ENCODE measurements at places on chromosomes 16 and 17.

- DNase-seq: no peak
Observed at GRCh38 chr16:78228704-78229103, 129.2 kb downstream of the WWOX start.

- DNase-seq: no peak
Observed at GRCh38 chr17:37092071-37092470, 143.3 kb downstream of the AATF start.

- DNase-seq: peak; percentile 84
Observed at GRCh38 chr17:62882284-62882683, 74.2 kb upstream of the MARCHF10 start.

DNA sequence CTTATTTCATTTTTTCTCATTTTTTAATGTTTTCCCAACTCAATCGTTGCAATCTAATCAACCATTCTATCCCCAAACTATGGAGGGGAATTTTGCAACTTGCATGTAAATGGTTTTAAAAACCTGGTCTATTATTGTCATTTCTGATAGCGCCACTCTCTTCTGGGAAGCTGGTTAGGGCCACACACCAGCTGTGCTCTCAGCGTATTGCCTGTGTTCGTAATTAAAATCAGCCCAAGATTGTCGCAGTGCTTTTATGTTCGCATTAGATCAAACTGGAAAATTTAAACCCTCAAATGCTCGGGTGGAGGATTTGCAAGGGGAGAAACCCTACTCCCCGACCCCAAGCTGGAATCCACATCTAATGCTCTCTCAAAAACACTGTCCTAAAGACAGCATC is 123.5 kb upstream of the CACNG5 start:
- DNase-seq: no peak

GRCh38 chr16:25996052-25996451 is 304.3 kb downstream of the HS3ST4 start:
- DNase-seq: no peak

DNA sequence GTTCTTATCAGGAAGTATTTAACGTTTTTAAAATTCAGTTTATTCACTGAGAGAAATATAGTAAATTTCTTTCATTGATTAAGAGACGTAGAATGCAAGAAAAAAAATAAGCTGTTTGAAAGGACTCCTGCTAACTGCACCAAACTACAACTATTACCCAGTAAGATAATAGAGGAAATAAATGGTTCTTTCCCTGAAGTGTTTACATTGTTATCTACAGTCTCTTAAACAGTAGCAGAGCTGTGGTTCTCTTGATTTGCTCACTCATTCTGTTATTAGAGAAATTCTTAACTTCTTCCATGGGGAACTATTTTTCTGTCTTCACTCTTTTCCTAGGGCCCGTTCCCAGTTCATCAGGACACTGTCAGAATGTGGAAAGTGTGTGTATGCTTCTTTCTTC is 973.0 kb downstream of the KCNJ2 start:
- no peak for DNase-seq

DNA sequence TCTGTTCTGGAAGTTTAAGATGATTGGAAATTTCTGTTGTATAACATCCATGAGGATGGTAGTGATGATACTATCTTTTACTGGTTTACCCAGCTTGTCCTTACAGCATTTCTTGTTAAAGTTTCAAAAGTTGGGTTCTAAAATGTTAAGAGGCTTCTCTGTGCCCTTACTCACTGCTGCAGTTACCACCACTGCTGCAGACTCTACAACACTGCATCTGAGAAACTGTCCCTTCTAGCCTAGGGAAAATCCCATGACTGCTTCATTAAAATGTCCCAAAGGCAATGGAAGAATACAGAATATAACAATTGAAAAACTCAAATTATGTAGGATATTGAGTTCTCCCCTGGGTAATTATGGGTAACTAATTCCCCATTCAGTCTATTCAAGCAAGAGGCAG is 3.8 kb upstream of the NSRP1 start:
- DNase-seq: no peak

DNA sequence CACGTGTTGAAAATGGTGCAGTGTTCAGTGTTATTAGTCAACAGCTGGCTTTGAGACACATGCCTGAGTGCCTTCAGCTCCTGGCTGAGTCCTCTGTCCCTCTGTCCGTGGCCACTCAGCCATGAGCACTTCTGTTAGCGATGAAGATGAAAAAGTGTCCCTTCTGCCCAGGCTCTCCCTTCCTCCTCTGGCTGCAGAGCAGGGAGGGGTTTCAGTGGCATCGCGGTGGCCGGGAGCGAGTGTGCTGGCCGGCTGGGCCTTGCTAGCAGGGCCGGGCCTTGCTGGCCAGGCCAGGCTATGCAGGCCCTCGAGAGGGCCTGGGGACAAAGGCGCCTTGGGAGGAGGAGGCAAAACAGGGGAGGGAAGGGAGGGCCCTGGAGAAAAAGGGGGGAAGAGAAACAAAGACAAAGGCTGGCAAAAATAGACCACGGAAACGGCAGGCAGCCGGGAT is 47.7 kb downstream of the CMIP start:
- no peak for DNase-seq

- DNase-seq: no peak
Observed at GRCh38 chr16:80344570-80344969, 196.2 kb upstream of the DYNLRB2 start.

DNA sequence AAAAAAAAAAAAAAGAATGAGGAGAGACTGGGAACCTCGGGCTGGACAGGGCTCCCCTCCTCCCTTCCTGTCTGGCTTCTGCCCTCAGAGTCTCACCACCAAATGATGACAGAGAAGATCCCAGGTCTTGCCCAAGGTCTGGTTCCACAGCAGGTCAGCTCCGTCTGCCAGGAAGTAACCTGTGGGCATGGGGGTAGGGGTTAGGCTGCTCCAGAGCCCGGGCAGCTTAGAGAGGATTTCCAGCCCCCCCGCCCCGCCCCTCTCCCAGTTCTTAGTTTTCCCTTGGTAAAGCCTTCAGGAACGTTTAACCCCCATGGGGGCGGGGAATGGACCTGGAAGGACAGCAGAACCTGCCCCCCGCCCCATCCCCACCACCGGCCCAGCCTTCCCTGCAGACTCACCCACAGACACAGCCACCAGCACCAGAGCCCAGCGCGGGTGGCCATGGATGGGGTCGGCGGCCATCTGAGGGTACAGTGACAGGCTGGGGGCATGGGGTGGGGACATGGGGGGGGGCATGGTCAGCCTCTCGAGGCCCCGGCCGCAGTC is 700 bp downstream of the TLCD2 start:
- no peak for DNase-seq

GRCh38 chr17:45905814-45906213 is 11.5 kb downstream of the MAPT start:
- DNase-seq: no peak

DNA sequence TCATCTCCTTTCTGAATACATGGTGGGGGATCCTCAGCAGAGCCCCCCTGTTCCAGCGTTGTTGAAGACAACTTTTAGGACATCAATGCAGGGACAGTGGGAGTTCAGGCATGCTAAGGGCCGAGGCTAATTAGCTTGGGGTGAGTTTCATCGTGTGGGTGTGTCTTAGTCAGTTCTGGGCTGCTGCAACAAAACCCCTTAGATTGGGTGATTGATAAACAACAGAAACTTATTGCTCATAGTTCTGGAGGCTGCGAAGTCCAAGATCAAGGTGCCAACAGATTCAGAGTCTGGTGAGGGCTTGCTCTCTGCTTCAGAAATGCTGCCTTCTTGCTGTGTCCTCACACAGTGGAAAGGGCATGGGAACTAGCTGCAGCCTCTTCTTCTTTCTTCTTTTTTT is 214.0 kb downstream of the NTN1 start:
- no peak for DNase-seq

GRCh38 chr16:61415126-61415525 is 621.1 kb downstream of the CDH8 start:
- DNase-seq: no peak

GRCh38 chr16:85209526-85210121 is 97.4 kb upstream of the CIBAR2 start:
- DNase-seq: no peak

DNA sequence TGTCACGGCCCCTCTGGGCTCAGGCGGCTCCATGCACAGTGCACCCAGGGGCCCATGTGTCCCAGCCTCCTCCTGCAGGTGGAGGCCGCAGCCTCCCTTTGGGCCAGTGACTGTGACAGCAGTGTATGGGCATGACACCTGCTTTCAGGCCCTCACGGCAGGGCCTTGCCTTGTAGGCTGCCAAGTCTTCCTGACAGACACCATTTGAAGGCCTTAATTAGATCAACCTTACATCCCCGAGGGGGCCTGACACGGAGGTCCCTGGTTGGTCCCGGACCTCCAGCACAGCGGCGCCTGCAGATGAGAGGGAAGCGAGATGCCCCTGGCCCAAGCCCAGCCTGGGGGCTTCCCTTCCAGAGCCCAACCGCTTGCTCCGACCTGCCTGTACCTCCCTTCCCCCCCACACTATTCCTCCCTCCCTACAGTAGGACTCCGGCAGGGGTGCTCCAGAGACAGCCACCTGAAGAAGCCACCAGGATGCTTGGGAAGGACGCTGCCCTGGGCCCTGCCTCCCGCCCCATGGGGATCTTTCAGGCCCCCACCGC is 31.9 kb downstream of the BAIAP2 start:
- DNase-seq: no peak

GRCh38 chr17:39281806-39282205 is 56.1 kb upstream of the STAC2 start:
- no peak for DNase-seq

GRCh38 chr17:7839876-7840261 is 5.9 kb downstream of the KDM6B start:
- DNase-seq: no peak

DNA sequence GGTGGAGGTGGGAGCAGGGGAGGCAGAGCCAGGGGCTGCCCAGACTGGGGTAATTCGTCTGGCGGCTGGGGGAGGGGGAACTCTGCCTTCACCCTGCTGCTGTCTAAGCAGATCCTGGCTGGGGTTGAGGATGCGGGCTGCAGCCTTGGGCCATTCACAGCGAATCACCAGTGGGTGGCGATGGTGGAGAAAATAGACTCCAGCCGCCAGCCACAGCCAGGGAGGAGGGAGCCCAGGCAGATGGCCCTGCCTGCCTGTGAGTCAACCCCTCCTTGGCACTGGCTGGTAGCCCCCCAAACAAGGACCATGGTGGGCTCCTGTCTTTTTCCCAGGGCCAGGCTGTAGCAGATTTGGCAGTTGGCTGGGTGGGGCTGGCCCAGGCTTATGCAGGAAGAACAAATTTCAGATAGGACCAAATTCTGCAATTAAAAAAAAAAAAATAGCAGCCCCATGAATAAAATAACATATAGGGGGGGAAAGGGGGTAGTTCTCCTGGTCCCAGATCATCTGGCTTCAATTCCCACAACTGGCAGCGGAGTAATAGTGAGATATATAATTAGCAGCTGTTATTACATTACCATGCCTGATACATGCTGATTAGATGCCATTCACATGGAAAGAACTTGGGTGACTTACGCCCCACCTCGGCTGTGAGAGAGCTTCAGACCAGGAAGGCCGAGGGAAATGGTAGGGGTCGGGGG is 41.5 kb upstream of the CDH5 start:
- peak; percentile 9 for DNase-seq

DNA sequence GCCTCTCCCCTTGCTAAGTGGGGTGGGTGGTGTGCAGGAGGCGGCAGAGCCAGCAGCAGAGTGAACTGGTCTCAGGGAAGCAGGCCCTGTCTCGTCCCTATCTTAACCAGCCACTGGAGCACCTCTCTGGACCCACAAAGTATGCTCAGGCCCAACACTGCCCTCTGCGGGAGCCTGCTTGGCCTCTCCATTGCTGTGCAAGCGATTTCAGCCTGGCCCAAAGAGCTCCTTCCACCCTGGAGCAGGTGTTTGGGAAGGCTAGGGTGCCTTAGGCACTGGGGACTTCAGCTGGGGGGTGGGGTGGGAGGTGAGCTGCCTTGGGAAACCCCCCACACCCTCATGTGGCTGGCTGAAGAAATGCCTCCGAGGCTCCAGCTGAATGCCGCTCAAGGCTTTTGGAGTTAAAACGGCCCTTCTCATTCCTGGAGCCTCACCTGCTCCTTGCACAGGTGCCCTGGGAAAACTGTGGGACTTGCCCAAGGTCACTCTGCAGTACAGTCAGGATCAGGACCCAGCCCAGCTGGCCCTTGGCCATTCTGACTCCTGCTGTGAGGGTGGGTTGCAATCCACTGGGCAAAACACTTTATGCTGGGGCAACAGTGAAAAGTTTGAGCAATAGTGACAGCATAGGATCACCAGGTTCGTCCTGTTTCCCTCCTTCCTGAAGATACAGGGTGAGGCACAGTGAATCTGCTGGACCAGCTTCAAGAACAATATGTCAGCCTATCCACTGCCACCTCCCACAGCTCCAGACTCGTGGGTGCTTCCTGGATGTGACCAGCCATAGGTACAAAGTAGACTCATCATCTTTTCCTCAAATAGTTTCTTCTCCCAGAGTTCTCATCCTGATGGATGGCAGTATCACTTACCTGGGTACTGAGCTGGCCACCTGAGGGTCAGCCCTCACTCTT is 5.9 kb upstream of the UBE2O start:
- peak; percentile 59 for DNase-seq

- no peak for DNase-seq
Observed at GRCh38 chr17:75950421-75950820, 9.6 kb upstream of the FBF1 start.

- DNase-seq: peak; percentile 52
Observed at GRCh38 chr16:81996664-81997509, 14.4 kb downstream of the SDR42E1 start.

DNA sequence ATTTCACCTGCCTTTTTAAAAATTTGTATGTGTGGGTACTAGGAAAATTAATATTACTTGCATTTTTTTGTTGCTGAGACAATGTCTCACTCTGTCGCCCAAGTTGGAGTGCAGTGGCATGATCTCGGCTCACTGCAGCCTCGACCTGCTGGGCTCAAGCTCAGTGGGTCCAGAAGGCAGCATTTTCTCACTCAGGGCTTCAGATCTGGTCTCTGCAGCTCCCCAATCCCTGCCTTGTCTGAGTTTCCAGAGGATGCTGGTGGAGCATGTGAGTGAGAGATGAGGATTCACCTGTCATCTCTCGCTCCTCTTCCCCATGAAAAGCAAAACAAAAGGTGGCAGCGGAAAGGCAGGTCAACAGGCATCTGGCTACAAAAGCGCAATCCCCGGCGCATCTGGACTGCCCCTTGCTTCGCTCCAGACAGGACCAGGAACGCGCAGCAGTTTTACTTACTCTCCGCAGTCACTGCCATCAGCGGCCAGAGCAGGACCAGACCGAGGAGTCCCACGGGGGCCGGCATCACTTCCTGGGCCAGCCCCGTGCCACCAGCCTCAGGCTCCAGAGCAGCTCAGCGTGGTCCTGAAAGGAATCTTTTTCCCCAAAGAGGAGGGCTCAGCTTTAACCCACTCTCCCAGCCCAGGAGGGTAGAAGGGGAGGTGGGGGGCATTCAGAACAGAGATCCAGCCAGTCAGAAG is 59.9 kb downstream of the LITAF start:
- DNase-seq: no peak
